ENCODE measurements at places on chromosomes 13 and 19.
A peak's percentile ranks its signal among the peaks of the same experiment; 100 is the strongest.

DNA sequence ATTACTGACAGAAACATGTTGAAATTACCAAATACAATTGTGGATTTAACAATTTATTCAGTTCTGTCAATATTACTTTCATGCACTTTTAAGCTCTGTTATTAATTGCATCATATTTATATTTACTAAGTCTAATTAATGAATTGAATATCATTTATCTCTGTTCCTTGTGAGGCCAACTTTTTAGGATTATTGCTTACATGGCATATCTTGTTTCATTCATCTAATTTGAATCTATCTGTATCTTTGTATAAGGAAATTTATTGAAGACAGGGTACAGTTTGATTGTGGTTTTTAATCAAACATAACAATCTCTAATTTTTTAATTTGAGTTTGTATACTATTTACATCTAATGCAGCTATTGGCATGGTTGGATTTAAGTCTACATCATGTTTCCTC, 249.9 kb upstream of the GPC6 start:
- no peak for DNase-seq

DNA sequence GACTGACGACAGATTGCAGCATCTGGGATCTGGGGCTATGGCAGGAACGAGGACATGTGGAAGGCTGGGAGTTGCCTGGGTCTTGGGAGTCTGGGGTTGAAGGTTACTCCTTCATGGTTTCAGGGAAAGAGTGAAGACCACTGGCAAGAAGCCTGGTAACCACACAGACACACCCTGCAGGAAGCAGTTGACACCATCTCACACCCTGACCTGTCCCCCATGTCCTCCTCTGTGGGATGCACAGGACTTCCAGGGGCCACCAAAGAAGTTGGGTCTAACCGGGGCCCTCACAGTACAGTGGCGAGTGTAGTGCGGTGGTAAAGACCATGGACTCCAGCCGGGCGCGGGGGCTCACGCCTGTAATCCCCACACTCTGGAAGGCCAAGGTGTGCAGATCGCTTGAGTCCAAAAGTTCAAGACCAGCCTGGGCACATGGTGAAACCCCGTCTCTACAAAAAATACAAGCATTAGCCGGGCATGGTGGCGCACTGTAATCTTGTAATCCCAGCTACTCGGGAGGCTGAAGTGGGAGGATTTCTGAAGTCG, 10.6 kb upstream of the FFAR2 start:
- DNase-seq, result no peak

DNA sequence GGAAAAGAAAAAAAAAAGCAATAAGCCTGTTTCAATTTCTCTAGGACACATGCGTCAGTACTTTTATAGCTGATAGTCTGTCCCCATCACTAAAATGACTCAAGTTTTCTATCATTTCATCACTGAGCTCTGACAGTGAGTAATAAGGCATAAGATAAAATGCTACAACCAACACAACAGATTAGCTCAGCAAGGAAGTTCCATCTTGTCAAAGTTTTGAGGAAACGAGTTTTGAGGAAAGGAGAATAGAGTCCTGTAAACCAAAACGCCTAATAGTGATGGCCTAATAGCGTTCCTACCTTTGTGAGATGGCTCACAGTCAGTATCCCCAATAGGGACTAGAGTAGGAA, 145.1 kb downstream of the LACC1 start:
- no peak for DNase-seq

DNA sequence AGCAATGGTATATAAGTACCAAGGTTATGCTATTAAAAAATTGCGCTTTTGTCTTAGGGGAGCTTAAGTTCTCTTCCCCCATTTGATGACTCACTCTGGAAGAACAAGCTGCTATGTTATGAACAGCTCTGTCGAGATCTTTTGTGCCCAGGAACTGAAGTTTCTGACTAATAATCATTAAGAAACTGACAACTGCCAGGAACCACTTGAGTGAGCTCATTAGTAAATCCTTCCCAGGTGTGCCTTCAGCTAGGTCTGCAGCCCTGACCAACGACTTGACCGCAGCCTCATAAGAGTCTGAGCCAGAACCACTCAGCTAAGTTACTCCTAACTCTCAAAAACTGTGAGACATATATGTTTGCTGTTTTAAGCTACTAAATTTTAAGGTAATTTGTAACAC, 147.8 kb downstream of the SLITRK6 start:
- DNase-seq, result no peak

GRCh38 chr13:113547238-113547971, 37.1 kb upstream of the TFDP1 start:
- DNase-seq, result no peak

DNA sequence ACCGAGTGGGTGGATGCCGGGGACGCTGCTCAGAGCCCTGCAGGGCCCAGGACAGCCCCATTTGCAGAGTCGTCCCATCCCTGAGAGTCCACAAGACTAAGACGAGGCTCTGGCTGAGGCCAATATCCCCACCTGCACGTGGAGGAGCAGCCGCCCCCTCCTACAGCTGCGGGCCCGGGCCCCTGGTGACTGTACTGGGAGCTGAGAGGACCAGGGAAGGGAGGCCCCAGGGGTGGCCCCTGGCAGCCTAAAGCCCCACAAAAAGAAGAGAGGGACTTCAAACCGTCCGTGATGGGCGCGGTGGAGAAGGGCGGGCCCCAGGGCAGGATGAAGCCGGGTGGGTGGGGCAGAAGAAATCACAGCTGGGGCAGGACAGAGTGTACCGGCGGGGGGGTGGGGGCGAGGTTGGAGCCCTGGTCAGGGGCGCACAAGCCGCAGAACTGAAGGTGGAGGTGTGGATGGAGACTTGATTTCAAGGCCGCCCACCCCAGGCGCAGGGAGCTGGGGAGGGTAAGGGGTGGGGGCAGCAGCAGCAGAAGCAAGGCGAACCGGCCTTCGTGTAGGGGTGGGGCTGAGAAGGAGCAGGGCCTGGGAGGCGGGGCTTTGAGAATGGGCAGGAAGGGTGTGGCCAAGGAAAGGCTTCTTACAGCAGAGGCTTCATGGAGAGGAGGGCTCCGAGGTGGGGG, 12.9 kb downstream of the CFD start:
- DNase-seq, result peak; percentile 82

GRCh38 chr13:102687520-102687919, 7.3 kb downstream of the METTL21C start:
- no peak for DNase-seq

DNA sequence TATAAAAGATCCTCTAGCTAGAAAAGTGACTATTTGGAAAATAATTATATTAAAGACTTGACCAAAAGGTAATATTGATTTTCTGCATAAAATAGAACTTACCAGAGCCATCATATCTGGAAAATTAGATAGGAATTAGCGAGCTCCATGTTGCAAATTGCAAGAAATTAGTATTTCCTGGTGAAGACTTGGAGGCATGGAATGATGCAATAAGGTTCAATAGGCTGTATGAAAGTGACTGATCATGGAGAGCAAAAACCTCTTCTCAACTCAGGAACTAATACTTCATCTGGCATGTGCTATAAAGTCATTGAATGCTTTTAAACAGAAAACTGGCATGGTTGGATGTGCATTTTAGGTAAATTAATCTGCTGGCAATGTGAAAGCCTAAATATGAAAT, 66.3 kb upstream of the UFM1 start:
- no peak for DNase-seq

DNA sequence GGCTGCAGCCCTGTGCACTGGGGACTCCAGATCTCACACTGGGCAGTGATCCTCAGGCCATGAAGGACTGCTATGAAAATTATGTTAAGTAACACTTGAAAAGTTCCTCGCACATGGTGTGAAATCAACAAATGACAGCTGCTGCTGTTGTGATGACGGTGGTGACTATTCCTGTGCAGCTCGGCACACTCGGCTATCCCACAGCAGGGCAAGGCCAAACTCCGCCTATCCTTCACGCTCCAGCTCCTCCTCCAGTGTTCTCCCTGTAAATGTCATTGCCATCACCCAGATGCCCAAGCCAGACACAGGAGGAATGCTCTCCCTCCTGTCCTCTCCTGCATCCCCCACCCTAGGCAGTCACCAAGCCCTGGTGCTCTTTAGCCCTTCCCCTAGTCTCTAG, 31.3 kb downstream of the GRIK5 start:
- DNase-seq, result no peak

DNA sequence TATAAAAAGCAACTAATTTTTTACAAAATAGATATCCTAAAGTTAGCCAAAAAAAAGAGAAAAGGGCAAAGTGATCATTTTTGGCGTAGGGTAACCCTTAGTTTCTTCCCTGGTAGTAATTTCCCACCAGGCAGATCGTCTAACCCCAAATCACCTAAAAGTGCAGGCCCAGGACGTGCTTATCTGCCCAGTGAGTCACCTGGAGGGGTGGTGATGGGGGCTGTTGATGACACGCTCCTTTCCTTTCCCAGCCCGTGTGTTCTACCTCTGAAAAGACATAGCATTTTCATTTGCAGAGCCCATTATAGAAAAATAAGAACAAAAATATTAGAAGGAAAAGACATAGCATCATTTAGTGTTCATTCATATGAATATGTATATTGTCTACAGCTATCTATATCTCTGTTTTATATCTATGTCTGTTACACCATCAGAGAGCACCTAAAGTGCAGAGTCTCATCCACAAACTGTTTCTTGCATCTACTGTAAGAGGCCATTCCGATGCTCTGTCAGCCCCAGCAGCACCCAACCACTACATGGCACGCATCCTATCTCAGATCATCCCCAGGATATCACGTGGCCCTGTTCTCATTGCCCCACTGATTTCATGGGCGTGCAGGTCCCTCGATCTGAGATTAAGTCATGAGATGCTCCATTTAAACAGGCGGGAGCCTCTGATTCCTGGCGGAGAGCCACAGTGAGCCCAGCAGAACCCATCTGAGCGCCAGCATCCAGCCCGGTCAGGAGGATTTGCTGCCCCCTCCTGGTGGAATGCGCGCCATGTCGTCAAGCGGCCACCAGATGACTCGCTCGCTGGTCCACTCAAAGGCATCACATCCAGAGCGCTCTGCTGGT, 8.5 kb upstream of the LILRB3 start:
- DNase-seq, result peak; percentile 60

DNA sequence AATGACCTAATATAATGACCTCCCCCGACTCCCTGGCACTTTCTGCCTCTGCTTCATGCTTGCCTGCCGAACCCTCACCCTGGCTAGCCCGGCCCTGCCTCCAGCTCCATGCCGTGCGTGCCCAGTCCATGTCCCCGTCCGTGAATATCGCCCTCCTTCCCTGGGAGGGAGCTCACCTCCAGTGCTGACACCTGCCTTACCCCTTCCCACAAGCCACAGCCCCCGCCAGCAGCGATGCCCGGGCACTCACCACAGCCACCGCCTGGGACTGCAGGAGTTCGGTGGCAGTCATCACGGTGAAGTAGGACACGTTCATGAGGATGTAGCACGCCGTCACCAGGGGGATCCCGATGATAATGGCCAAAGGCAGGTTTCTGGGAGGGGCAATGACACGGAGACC, 10.0 kb downstream of the SLC7A9 start:
- DNase-seq, result no peak

- DNase-seq, result peak; percentile 44
Observed at GRCh38 chr19:3163230-3163886, 15.2 kb upstream of the S1PR4 start.

Measured in T-helper 22 cell (primary cell).